ENCODE measurements at places on chromosomes 11 and 22.

DNA sequence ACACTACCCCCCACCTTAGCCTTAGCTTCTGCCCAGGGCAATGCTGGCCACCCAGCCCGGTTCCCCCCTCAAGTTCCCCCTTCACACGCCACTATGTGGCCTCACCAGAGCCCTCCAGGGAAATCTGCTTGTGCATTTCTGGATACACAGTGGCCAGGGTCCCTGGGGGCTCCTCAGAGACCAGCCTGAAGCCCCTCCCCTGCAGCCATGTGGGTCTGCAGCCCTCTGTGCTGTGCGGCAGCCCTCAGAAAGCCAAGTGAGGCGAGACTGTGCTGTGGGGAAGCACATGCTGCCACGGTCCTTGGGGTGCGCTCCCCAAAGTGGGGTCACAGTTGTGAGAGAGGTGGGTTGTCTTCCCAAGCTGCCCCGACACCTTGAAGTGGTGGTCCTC lies 2.1 kb upstream of the PLXNB2 start:
- no peak overlapping the region for H3K27ac ChIP-seq
- H3K27me3 ChIP-seq, result peaks cover 9% of the 10 kb centered on the region
- no peak overlapping the region for H3K4me3 ChIP-seq
- H3K36me3 ChIP-seq, result no peaks in the 10 kb centered on the region
- DNase-seq, result no peak

DNA sequence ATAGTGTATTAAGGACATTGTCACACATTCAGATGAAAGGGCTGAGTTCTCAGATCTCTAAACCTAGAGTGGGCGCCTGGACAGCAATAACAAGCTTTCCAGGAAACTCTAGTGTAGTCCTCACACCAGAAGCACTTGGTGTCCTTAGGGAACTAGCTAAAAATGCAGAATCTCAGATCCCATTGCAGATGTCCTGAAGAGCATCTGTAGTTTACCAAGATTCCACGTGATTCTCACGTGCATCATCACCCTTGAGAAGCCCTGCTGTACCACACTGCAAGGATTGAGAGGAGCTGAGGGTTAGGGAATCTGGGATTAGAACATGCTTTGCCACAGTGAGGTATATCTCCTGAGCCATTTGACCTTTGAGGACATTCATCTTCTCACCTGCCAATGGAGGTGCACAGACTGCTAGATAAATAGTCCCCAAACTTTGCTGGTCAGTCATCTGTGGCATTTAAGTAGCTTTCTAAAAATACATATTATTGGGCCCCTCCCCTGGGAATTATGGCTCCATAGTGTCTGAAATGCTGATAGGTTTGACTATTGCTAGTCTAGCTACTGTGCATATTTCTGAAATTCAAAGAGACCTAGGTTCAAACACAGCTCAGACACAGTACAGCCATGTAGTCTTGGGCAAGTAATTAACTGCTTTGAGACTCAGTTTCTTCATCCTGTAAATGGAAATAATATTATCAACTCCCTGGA lies 1068.9 kb downstream of the OPCML start:
- H3K27ac ChIP-seq, result no peak overlapping the region
- no peaks in the 10 kb centered on the region for H3K4me1 ChIP-seq
- no peak overlapping the region for H3K4me3 ChIP-seq
- no peaks in the 10 kb centered on the region for H3K27me3 ChIP-seq

DNA sequence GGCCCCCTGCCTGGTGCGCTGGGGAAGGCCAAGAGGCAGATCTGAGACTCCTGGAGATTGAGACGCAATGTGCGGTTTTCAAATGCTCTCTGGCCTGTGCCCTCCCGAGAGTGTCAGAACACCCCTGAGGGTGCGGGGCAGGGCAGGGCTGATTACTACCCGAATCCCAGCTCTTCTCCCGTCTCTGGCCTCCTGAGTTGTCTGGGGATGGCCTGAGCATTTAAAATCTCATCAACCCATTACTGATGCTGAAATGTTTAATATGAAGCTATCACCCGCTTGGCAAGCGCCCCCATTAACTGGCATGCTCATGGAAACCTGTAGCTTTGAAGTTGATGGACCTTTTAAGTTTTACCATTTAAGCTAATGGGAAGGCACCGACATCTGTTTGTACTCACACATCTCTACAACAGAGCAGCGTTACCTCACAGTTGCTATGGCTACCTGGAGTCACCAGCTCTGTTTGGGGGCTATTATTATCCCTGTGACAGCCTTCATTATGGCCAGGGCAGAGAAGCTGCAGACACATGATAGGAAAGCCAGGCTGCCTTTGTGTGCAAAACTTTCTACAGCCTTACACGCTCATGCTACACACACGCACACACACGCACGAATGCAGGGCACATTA lies 3.6 kb upstream of the MB start:
- no peak for DNase-seq
- H3K36me3 ChIP-seq, result no peaks in the 10 kb centered on the region
- H3K4me3 ChIP-seq, result no peak overlapping the region
- H3K27me3 ChIP-seq, result peaks cover 13% of the 10 kb centered on the region
- H3K27ac ChIP-seq, result no peak overlapping the region

- no peak overlapping the region for H3K4me3 ChIP-seq
- no peak overlapping the region for H3K27ac ChIP-seq
- no peak for DNase-seq
- no peaks in the 10 kb centered on the region for H3K36me3 ChIP-seq
These were observed 106.4 kb downstream of the SYN3 start for GRCh38 chr22:32951807-32952153.

DNA sequence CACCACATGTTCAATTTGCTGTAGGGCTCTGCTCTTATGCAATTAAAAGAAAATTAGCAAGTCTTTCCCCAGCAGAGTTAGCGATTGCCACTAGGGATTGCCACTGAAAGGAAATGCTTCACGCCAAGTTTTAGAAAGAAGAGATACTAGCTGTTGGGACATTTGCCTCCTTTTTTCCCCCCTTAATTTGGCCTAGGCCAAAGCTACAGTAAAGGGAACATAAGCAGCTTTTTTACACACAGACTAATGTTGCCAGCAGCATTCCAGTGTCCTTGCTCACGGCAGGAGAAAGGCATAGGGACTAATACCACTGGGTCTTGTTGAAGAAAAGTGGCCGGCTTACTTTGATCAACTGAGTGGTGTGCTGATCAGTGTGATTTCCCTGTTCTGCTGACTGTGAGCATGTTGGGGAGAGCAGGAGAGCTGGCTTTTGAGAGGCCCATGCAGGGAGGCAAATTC lies 71.2 kb downstream of the PHF21A start:
- no peaks in the 10 kb centered on the region for H3K4me1 ChIP-seq
- H3K27ac ChIP-seq, result no peak overlapping the region

DNA sequence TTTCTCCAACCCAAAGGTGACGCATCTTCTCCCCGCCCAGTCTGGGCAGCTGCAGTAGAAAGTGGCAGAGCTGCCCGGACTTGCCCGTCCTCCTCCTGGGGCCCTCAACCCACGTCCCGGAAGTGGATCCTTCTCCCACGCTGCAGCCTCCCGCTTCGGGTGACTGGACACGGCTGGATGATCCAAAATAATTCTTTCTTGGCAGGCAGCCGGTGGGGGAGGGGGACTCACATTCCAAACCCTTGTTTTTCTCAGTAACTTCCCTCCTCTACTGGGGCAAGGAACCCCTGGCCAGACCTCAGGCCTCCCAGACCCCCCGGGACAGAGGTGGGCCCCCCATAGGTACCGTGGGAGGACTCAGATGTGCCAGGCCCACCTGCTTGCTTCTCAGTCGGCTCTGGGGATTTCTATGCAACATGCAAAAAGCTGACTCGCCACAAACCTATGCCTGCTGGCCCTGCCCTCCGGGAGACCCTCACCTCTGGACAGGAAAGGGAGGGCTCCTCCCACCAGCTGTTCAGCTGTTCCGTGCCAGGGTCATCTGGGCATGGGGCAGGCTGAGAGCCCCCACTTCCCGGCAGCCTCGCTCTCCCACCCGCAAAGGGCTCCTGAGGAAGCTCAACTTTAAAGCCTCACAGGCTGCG lies 1.4 kb downstream of the PLXNB2 start:
- no peaks in the 10 kb centered on the region for H3K36me3 ChIP-seq
- peak overlapping the region; percentile 69 for H3K4me3 ChIP-seq
- peaks cover 9% of the 10 kb centered on the region for H3K27me3 ChIP-seq
- peak overlapping the region; percentile 54 for H3K27ac ChIP-seq

- no peak within 1 kb of the TSS for H3K4me3 ChIP-seq
- no peaks in the 10 kb centered on the region for H3K36me3 ChIP-seq
- H3K27ac ChIP-seq, result no peak within 1 kb of the TSS
- peaks cover 6% of the 10 kb centered on the region for H3K4me1 ChIP-seq
- peaks cover 24% of the 10 kb centered on the region for H3K27me3 ChIP-seq
These were observed at the start of gene UPK3A for GRCh38 chr22:45284705-45285262. UPK3A (plus strand) TSS chr22:45284949; CDS start chr22:45285014, 65 bp downstream.

GRCh38 chr11:41714101-41714500 lies 254.6 kb upstream of the LRRC4C start:
- H3K4me3 ChIP-seq, result no peak overlapping the region
- no peaks in the 10 kb centered on the region for H3K36me3 ChIP-seq
- no peak for DNase-seq

DNA sequence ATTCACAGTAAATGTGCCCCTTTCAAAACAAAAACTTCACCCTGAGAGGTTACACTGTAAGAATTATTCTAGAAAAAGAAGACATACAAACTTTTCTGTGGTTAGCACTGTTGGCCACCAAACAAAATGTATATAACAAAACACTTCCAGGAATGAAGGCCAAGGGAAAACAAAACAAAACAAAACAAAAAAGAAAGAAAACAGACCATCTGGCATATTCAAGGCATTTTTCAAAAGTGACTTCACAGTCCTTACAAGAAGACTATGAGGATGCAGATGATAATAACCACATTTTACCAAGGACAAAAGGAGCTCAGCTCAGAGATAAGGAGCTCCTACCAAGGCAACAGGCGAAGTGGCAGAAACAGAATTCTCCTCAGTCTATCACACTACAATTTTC lies 24.9 kb downstream of the CTSC start:
- no peak overlapping the region for H3K4me3 ChIP-seq
- H3K36me3 ChIP-seq, result peaks cover 82% of the 10 kb centered on the region
- H3K27me3 ChIP-seq, result no peaks in the 10 kb centered on the region
- peaks cover 42% of the 10 kb centered on the region for H3K4me1 ChIP-seq

- H3K36me3 ChIP-seq, result no peaks in the 10 kb centered on the region
- no peaks in the 10 kb centered on the region for H3K4me1 ChIP-seq
- no peak overlapping the region for H3K27ac ChIP-seq
These were observed 100.5 kb downstream of the DSCAML1 start for GRCh38 chr11:117696540-117696939.

DNA sequence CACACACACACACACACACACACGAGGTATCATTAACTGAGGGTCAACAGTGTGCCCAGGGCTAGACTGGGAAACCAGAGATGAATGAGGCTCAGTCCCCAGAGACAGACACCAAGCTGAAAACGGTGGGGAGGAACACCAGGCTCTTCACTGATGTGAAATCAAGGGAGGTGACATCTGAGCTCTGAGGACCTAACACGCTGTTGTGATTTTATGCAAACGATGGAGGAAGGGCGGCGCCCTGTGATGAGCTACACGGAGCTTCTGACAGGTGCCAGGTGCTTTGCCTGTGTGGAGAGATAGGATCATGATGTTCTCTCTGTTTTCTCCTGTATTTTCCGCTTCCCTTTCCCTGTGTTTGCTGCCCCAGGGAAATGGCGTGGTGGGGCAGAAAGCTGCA lies 6.5 kb upstream of the CYB5R3 start:
- H3K4me3 ChIP-seq, result no peak overlapping the region
- H3K4me1 ChIP-seq, result no peaks in the 10 kb centered on the region
- H3K27me3 ChIP-seq, result no peaks in the 10 kb centered on the region
- no peaks in the 10 kb centered on the region for H3K36me3 ChIP-seq
- no peak for DNase-seq

GRCh38 chr11:2667940-2668339 lies 31.9 kb downstream of the KCNQ1OT1 start:
- no peaks in the 10 kb centered on the region for H3K4me1 ChIP-seq
- H3K27ac ChIP-seq, result no peak overlapping the region
- no peak for DNase-seq
- no peaks in the 10 kb centered on the region for H3K36me3 ChIP-seq

DNA sequence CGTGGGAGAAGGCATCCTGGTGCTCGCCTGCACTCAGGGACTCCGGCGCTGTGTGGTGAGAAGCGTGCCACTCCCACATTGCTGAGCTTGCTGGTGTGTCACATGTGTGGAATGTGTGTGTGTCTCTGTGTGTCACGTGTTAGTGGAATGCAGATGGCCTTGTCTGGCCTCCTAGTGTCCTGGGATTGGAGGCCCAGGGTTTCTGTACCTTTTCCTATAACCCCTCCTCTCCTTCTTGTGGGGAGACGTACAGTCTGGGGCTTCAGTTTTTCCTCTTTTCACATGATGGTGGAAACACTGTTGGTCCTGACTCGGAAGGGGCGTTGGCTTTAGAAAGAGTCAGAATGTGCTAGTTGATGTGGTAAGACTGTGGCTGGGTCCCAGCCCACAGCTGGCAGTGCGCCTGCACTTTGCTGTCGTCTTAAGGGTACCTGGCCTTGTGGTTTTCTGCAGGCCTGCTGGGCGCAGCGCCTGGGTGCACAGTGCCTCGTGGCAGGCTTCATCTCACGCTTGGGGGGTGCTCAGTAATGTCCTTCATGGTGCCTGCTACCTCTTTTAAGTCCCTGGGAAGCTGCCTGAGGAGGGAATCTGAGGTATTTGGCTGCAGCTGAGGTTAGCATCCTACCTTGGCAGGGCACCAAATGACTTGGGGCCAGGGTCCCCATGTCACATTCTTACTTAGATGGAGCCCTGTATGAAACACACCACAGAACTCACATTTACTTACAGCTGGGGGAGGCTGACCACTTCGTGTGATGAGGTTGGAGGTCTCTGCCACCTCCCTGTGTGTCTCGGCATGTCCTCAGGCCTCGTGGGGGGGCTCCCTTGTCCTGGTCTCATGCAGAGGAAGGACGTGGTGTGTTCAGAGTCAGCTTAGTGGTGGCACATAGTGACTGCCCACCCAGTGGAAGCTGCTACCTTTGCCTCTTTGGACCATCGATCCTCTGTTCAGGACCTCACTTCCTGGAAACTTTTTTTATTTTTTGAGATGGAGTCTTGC lies 61.9 kb downstream of the MED15 start:
- H3K27ac ChIP-seq, result peak overlapping the region; percentile 96
- peaks cover 85% of the 10 kb centered on the region for H3K4me1 ChIP-seq
- peak overlapping the region; percentile 54 for H3K4me3 ChIP-seq
- no peaks in the 10 kb centered on the region for H3K27me3 ChIP-seq

- no peaks in the 10 kb centered on the region for H3K27me3 ChIP-seq
- DNase-seq, result peak; percentile 75
- H3K4me1 ChIP-seq, result peaks cover 14% of the 10 kb centered on the region
- H3K4me3 ChIP-seq, result no peak overlapping the region
These were observed 18.6 kb upstream of the SCARF2 start for GRCh38 chr22:20456064-20456721.

DNA sequence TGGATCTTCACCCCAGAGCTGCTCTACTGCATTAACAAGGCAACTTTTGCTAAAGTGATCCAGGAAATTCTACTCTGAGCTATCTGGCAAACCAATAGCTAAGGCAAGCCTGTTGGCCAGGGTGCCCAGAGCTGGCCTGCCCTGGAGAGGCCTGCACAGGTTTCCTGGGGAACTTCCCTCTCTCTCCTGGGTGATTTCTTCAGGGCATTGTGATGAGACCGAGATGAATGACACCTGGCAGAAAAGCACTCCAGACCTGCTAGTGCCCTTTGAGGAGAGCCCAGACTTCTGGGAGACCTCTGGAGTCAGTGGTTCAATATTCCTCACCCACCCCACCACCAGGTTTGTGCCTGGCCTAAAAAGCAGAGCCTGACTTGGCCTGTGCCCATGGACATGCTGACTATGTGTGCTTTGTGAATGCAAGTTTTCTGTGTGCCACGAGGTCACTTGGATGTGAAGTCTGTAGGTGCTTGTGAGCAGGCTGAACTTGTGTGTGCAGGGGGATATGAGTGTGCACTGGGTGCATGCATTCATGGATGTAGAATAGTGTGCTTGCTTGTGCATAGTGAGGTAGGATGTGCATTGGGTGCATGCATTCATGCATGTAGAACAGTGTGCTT lies 4.4 kb upstream of the APLNR start:
- no peaks in the 10 kb centered on the region for H3K36me3 ChIP-seq
- no peak overlapping the region for H3K4me3 ChIP-seq
- no peak for DNase-seq
- H3K27ac ChIP-seq, result no peak overlapping the region
- H3K27me3 ChIP-seq, result peaks cover 13% of the 10 kb centered on the region
